ENCODE measurements at places on chromosomes 1 and 21.

- no peak for DNase-seq
Measured at GRCh38 chr1:58749646-58750045, 34.2 kb downstream of the JUN start.

GRCh38 chr1:70864302-70864701, 183.3 kb downstream of the PTGER3 start:
- no peak for DNase-seq

DNA sequence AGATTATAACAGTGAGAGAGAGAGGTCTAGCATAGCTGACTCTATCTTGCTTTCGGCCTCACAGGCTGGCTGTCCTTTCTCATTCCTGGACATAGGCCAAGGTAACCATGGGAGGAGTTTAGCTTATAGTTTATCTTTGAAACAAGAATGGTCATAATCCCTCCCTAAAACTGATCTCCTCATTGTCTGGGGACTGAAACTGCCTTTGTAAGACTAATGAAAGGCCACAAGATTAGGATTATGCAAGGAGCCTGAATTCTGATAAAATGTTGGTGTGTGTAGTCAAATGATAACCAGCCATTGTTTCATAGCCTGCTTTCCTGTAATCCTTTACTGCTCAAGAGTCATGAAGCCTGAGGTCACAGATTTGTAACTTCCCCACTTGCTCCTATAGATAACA, 131.9 kb upstream of the LYPLAL1 start:
- DNase-seq: peak; percentile 10

GRCh38 chr1:205379056-205379455, 22.3 kb upstream of the KLHDC8A start:
- DNase-seq: no peak

GRCh38 chr1:218613105-218613504, 268.0 kb downstream of the TGFB2 start:
- DNase-seq: no peak

DNA sequence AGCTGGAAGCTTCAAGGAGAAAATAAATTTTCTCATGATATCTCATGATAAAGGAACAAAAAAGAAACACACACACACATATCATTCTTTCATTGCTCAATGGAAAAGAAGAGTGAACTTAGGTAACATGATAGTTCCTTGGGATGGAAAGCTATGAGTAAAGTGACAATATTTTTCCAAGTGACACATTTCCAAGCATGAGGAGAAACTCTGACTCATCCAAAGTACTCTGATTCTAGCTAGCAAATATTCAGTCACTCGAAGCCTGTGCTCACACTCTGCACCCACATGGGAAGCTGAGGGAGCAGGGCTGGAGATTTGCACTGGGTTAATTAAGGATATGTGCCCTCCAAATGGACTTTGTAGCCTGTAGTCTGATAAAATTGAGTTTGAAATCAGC, 222.4 kb downstream of the LRRC40 start:
- DNase-seq: no peak

DNA sequence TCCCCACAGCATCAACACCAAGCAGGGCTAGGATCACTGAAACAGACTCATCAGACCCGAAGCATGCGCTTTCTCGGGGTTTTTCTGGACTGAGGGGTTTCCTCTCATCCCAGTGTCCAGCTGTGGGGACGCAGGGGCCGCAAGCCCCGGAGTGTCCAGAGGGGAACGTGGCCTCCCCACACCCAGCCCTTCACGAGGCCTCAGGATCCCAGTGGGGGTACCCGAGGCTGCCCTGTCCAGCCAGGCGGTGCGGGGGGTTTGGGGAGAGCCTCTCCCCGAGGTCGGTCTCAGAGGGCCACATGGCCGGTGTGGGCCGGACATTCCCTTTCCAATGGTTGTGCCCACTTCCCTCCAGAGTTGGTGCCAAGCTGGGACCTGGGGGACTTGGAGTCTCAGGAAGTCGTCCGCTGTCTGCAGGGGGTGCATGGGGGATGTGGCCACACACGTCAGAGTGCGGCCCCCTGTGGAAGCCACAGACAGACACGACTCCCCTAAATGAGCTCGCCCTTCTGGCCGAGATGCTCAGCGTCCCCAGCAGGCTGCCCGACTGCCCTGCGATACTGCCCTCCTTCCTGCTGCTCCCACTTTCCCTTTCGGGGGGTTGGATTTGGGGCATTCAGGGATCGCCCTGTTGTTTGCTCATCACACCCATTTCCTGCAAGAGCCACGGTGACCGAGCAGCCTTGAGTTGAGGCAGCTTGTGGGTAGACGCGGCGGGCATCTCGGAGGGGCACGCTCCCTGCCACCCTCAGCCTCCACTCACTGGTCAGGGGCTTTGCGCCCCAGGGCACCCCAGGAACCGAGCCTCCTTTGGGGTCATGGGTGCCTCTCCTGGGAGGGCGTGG, 4.1 kb downstream of the COL6A1 start:
- no peak for DNase-seq

DNA sequence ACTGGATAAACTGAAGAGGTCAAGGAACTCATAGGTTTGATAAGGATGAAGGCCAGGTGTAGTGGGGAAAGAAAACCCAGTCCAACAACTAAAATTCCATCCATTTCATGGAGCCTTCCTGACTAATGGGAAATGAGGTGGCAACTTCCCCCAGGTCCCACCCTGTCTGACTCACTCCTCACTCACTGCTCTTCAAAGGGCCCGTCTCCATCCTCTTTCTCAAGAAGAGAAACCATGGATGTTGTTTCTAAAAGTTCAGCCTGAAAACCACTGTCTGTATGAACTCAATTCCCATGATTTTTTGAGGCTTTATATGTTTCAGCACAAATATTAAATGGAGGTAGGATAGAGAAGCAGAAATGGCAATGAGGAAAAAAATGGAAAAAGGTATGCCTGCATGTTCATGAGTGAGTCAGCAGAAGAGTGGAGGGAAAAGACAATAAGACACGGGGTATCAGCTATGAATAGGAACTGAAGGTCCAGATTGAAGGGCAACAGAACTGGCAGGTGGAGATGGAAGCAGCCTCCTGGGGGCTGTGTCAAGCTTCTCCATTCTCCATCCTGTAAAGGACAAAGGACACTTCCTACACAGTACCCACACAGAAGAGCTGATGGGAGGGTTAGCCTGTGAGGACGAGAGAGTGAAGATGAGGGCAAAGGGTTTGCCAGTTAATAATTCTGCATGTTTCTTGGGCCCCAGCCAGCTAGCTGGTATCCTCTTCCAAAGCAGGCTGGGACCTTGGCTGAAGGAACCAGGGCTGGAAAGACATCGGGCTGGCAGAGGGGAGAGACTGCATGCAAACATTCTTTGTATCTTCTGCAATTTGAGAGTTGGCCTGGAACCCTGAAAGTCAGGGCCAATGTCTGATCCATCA, 5.5 kb upstream of the ELOVL1 start:
- no peak for DNase-seq

DNA sequence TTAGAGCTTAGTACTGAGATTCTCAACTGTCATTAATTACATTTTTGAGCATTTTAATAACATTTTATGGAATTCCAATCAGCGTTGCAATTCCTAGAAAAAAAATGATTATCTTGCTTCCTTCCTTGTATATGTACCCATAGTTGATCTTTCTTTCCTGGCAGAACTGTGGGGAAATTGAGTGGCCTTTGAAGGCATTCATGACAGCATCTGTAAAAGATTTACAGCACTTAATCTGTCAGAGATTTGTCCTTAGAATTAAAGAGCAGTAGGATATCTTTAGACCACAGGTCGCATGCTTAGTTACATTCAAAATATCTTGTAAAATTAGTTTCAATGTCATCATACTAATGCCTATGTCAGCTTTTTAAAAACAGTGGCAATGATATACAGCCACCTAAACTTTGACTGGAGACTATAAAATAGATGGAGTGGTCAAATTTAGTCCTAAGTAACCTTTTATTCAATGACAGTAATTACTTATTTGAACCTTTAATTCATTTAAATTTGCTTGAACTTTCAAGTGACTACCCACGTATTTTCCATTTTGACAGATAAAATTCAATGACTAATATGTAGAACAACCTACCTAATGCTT, 692.0 kb downstream of the NCAM2 start:
- no peak for DNase-seq

- no peak for DNase-seq
Measured at GRCh38 chr1:68000191-68000590, 50.2 kb downstream of the DIRAS3 start.

DNA sequence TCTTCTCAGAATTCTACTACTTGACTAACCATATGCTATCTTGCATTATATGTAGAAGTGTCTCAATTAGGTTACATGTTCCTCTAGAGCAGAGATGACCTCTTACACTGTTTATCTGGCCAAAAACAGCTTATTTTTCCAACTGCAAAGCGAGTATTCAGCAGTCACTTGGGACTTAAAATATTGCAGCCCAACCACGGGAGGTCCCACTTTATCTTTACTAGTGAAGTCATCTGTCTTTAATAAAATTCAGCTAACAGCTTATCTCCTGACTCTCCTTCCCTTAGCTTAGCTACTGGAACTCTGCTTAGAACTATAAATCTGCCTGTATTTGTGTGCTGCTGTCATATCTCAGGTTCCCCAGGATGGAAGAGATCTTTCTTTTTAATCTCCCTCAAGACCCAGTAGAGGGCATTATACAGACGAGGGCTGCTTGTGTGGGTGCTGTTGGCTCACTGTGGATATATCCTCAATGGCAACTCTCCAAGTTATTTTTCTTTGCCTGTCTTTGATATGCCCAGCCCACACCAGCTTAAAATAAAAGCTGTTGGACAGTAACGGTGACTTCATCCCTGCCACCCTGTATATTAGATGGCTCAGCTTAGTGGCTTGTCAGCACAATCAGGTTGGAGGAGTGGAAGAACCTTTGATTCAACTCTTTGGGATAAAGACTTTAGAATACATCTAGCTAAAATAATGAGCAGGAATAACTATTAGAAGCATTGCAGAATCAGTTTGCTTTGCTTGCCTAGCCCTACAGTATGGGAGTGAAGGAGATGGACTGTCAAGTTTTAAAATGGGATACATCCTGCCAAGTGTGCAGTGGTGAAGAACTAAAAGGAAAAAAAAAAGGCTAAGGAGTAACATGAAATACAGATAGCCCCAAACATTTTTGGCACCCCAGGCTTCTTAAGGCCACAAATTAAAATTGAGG, 9.6 kb downstream of the ENSA start:
- DNase-seq: no peak

DNA sequence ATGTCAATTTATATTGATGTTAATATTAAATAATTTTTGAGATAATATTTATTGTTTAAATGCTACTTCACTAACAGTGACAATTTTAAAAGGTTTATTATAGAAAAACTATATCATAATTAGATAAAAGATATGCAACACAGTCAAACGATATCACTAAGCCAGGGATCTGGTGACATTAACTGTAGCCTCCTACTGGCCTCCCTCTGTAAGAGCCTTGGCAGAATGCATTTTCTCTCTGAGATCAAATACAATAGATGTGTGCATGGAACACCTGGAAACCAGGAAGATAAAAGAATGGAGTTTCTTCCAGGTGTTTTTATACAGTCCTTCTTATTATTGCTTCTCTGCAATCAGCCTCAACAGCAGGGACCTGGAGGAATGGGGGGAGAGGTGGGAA, 1762.1 kb downstream of the BRINP3 start:
- no peak for DNase-seq

DNA sequence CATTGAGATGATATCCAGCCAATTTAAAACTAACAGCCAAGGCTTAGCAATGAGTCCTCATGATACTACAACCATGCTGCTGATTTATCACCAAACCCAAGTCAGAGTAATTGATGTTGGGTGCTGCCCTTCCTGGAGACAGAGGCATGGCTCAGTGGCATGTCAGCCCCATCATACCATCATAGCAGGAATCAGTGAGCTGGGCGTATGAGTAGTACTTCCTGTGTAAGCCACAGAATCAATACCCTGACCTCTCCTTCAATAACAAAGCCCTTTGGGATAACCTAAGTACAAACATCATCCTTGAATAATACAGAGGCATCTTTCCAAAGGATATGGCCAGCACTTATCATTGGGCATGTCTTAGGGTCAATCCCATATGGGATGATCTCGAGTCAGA, 3.0 kb upstream of the LCE1E start:
- no peak for DNase-seq

- DNase-seq: no peak
Measured at GRCh38 chr1:50976890-50977574, 7.0 kb downstream of the CDKN2C start.

DNA sequence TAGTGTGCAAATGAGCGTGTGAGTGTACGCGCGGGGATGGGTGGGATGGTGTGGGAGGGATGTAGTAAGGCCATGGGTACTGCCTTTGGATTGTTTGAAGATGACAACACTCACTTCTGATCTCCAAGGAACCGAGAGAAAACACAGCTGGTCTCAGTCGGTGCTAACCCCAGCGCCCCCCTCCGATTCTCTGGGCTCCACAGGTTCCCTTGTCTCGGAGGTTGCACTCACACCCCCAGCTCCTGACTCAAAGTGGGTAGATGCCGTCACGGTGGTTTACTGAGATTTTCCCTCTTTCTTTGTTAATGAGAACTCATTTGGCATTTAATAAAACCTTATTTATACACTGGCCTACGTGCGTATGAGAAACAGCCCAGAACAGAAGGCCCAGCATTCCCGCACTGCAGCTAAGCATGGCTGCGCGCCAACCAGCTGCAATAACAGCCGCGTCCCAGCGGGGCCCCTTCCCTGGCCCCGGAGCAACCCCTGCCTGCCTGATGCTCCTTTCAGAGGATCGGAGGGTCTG, 25.8 kb downstream of the ABCA4 start:
- peak; percentile 90 for DNase-seq

GRCh38 chr1:198340139-198340538, 183.3 kb downstream of the NEK7 start:
- DNase-seq: no peak

DNA sequence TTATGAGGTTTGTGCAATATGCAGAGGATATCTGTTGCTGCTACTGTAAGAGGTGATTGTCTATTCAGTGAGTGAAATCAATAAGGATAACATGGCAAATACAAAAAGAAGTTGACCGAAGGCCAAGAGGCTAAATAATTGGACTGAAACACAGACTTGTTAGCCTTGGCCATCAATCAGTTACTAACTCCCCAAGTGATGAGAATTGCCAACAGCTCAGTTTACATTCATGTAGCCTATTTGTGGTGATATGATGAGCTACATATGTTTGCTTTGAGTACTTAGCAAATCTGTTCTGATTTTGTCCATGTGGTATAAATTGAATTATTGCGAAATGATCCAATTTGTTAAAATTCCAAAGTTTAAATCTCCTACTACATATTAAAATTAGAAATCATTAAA, 68.6 kb upstream of the VAV3 start:
- DNase-seq: no peak

- no peak for DNase-seq
Measured at GRCh38 chr1:54340434-54340833, 65.8 kb downstream of the SSBP3 start.

All from heart right ventricle (tissue), 16 donors.